Right lobe of liver (tissue), 6 donors: ENCODE measurements at places on chromosomes 6 and 20. TPM values are rescaled to one million over a fixed set of nuclear protein-coding genes. Genes with fewer than 3 reads are reported as not detected.

The CASS4 gene
- 0.66 TPM for total RNA-seq

The CAPN11 gene
- total RNA-seq, result not detected

The RHAG gene
- not detected for total RNA-seq

The PRICKLE4 gene
- 2.7 TPM for total RNA-seq

The SAMD3 gene
- 0.64 TPM for total RNA-seq

The PABPC1L gene
- 30.5 TPM for total RNA-seq

The SPINT3 gene
- not detected for total RNA-seq

The SEC23B gene
- total RNA-seq, result 31.0 TPM

The FOXQ1 gene
- total RNA-seq, result 0.12 TPM

The STX11 gene
- total RNA-seq, result 0.86 TPM

The TINAG gene
- not detected for total RNA-seq

The BTN1A1 gene
- total RNA-seq, result not detected

The RBM12 gene
- total RNA-seq, result 29.4 TPM

The HELZ2 gene
- total RNA-seq, result 30.3 TPM

The HCRTR2 gene
- total RNA-seq, result not detected

The CRYBG1 gene
- total RNA-seq, result 10.9 TPM

The PLCB4 gene
- 0.12 TPM for total RNA-seq

The IL17F gene
- not detected for total RNA-seq

The IRF4 gene
- total RNA-seq, result 0.24 TPM

The DEFB124 gene
- not detected for total RNA-seq

The CLDN20 gene
- total RNA-seq, result not detected

The C6orf47 gene
- 7.6 TPM for total RNA-seq

The PRR18 gene
- total RNA-seq, result 0.39 TPM

The TRIM40 gene
- not detected for total RNA-seq

The SMIM26 gene
- total RNA-seq, result 39.3 TPM

The MACROD2 gene
- total RNA-seq, result 5.0 TPM

The SLC22A2 gene
- total RNA-seq, result not detected

The PRPH2 gene
- total RNA-seq, result not detected

The HCK gene
- 2.9 TPM for total RNA-seq

The PRRT1 gene
- total RNA-seq, result 0.24 TPM

The LAMP5 gene
- total RNA-seq, result 0.10 TPM

The OR2J3 gene
- total RNA-seq, result not detected

The HLA-DOA gene
- 0.37 TPM for total RNA-seq

The PAK5 gene
- not detected for total RNA-seq

The TULP4 gene
- 35.0 TPM for total RNA-seq

The SLC17A9 gene
- total RNA-seq, result 91.6 TPM

The RPRD1B gene
- 153 TPM for total RNA-seq

The OPRM1 gene
- not detected for total RNA-seq

The C20orf96 gene
- 1.9 TPM for total RNA-seq

The SLC32A1 gene
- not detected for total RNA-seq

The TRAPPC3L gene
- not detected for total RNA-seq

The EPB41L1 gene
- total RNA-seq, result 3.5 TPM

The TLDC2 gene
- total RNA-seq, result not detected
